Esophagus squamous epithelium (tissue), 5 donors: ENCODE measurements at places on chromosomes 12 and 14.

- no peak for DNase-seq
Observed at GRCh38 chr14:60790850-60791249, 56.3 kb downstream of the MNAT1 start.

- DNase-seq: no peak
Observed at GRCh38 chr14:51041108-51041531, 53.8 kb downstream of the TRIM9 start.

DNA sequence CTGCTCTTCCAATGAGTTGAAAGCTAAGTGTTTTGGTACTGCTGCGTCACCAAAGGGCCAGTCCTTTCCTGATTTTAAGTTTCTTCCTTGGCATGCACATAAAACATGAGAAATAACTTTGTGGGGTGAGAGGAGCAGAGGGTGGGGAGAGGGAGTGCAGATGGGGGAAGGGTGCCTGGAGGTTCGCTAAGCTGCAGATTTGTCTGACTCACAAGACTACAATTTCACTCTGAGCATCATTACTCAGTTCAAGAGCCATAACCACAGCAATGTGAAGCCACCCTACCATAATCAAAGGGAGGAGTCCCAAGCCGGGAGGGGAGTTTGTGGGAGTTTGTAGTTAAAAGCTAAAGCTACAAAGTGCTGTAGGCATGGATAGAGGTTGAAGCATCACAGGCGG is 136.1 kb downstream of the ANO2 start:
- no peak for DNase-seq

DNA sequence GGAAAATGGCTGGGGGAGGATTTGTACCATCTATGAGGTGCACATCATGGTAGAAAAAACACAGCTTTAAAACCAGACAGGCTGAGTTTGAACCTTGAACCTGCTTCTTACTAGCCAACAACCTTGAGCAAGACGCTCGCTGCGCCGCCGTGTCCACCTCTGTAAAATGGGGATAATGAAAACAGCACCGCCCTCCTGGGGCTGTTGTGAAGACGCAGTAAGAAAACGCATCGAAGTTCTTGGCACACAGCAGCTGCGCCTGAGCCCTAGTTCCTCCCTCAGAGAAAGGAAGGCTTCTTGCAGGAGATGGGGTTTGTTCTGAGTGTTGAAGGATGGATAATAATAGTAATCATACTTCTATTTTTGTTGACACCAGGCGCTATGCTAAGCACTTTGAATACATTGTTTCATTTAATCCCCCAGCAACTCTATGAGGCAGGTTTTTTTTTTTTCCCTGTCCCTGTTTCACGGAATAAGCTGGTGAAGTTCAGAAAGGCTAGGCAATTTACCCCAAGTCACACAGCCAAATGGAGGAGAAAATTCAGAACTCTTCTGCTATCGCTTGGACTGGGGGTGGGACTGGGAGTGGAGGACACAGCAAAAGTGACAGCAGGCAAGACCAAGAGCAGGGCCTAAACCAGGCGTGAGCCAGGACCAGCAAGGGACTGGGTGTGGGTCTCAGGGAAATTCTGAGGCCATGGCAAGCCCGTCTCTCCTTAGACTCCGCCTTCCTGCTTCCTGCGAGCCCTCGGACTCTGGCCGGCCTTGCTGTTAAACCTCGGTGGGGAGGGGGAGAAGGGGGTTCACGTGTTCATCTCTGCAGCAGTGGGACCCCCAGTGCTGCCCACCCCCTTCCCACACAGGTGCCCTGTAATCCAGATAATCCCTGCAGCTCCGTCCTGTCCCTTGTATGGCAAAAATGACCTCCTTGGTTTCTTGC is 97.5 kb downstream of the LRRC74A start:
- DNase-seq: no peak

GRCh38 chr14:106551265-106551664 is 1024.9 kb downstream of the TMEM121 start:
- DNase-seq: no peak

DNA sequence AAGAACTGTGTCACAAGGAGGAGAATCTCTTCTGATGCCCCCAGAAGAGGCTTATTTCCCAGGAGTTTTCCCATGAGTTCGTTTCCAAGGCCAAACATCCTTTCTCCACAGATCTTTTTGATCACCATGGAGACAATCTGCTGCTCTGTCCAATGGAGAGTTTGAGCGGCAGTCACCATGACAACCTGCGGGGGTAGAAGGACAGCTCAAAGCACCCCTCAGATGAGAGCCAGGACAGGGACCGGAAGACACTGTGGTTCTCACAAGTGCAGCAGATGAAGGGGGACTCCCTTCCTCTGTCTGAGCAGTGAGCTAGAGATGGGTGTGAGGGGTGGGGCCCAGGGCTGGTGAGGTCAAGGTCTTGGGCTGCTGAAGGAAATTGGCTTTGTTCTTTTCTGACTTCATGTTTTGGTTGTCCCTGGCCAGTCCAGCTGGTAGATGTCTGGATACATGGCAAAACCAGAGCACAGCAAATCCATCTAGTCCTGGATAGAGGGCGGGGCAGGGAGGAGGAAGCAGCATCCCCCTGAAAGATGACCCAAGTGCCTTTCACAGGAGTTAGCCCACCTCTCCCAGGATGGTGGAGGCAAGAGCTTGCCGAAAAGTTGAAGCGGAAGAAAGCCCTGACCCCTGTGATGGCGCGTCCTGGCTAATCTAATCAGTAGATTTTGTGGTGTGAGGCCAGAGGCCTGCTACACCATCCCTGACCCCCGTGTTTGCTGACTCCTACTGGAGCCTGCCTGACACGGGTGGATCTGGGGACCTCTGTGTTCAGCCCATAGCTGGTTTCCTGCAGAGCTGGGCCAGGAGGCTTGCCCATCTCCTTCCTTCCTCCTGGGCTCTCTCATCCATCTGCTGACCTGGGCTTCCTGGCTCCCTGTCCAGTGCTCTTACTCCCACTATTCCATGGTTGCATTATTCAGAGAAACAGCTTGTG is 24.4 kb downstream of the DHRS2 start:
- DNase-seq: no peak

DNA sequence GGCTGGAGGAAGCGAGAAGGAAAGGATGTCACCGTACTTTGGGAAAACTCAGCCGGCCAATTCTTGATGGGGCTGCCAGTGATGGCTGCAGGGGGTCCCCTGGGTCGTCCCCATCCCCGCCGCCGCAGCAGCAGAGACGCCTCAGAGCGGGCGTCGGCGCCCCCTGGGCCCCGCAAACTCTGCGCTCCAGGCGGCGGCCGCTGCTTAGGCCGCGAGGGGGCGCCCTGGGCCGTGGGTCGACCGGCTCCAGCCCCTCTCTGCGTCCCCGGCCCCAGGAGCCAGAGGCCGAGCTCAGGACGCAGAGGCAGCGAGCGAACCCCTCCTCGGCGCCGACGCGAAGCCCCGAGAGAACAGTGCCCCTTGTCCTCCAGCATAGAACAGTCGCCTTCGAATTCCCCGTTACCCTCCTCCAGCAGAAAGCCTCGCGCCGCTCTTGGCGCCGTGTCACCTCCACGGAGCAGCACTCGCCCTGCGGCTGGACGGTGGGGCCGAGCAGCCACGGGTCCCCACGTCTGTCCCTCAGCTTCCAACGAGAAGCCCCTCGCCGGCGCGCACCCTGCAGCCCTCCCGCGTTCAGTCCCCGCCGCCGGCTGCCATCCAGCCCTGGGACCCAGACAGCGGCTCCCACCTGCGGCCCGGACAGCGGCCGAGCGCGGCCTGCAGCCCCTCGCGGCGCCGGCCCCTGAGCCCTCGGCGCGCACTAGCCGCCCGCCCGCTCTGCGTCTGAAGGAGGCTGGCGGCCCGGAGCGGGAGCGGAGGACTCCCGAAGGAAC is 106.6 kb downstream of the PRICKLE1 start:
- DNase-seq: no peak

DNA sequence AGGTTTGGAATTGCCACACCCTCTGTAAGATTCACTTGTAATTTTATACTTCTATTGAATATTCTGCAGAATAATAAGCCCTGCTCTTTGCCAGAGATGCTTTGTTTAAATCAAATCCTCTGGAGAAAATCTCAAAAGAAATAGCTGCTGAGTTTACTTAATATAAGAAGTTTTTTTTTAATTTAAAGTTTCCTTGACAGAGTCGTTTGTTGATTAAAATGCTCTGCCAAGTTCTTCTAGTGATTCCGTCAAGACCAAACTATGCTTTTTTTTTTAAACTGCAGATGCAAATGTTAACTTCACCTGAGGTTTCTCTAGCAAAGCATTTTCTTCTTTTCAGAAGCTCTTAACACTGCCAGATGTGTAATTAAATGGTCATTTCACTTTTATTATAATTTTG is 13.4 kb upstream of the NAV3 start:
- no peak for DNase-seq

GRCh38 chr12:49748306-49748705 is 6.9 kb downstream of the TMBIM6 start:
- DNase-seq: no peak

DNA sequence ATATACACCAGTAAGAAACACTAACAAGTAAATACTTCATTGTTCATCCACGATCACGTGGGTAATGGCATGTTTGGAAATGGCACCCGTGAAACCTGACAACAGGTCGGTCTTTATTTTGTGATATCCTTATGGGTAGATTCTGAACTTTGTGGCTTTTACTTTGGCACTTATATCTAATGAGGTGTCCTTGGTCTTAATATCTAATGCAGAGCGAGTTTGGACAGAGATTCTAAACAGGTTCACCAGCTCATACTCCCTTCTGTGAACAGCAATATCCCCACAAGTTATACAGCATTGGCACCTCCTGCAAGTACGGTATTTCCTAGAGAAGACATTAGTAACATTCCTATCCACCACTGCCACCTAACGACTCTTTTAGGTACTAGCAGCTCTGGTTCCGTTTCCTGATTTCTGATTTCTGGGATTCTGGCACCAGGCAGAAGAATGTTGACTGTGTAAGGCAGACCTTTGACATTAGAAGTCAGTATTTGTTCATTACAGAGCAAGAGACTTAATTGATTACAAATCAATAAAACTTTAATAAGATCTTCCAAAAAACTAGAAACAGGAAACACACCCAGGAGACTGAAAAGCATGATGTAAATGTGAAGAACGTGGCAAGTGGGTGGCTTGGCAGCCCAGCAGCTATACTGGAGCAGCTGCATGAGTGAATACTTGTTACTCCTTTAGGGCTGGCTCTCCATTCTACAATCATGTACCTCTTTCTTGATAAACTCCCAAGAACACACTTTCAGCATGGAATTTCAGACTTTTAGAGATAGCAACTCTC is 2.5 kb downstream of the ANG start:
- no peak for DNase-seq

DNA sequence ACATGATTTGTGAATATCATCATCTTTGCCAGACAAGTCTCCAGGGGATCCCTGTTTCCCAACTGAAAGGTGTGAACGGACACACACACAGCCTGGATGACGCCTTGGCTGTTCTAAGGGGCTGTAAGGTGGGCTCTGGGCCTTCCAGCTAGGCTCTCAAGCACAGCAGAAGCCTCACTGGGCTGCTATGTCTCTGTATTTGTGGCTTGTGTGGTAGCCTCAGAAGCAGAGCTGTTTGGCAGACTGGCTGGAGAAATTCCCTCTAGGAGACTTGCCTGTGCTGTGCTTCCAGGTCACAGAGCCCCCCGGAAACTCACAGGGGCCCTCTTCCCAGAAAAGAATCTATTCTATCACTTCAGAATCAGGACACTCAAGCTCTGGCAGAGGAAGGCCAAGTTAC is 21.4 kb downstream of the OTUB2 start:
- DNase-seq: no peak

GRCh38 chr12:100789146-100789545 is 5.4 kb upstream of the ANO4 start:
- DNase-seq: no peak

DNA sequence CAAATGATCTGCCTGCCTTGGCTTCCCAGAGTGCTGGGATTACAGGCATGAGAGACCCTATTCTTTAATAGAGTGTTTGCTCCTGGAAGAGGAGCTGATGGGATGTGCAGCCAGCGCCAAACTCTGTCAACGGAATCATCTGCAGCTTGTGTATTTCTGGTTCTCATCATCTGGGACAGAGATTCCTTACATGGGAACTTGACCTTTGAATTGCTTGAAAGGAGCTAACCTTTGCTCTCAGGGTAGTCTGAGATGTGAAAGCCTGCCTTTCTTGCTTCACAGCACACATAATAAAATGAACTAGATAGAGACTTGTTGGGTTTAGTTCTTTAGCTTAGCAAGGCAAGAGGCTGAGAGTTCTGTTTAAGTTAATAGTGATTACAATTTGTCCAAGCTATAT is 120.0 kb downstream of the OTOGL start:
- no peak for DNase-seq

GRCh38 chr14:33938131-33938949 is 12.5 kb downstream of the EGLN3 start:
- DNase-seq: no peak

GRCh38 chr12:102427543-102427941 is 52.8 kb downstream of the IGF1 start:
- DNase-seq: no peak

DNA sequence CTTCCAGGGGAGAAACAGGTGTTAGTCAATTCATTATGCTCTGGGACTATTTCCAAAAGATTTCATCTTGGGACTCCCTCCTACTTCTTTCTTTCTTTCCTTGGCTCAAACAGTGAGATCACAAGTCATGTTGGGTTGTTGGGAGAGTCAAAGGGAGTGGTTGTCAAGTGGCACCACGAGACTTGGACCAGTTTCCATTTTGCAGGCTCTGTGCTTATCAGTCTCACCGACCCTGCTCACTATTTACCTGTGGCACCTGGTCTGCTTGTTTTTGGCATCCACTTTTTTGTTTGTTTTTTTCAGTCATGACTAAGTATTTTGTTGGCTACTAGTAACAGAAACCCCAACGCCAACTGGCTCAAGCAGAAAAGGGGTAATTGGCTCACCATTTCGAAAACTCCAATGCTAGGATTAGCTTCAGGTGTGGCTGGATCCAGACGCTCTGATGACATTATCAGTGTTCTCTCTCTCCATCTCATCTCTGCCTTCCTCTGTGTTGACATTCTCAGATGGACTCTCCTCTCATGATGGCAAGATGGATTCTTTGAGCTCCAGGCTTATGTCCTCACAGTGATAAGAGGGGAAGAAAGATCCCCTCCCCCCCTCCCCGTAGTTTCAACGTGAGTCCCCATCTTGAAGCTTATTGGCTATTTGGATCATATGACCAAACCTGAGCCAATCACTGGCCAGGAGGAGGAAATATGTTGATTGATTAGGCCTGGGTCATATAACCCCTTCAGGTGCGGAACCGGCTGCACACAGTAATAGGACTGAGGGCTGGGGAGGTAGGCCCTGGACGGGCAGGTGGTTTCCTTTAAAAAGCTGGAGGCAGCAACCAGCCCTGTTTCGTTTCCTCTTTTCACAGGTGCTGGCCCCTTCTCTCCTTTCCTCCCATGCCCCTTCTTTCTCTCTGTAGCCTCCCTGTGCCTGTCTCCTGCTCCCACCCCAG is 84.2 kb downstream of the AACS start:
- no peak for DNase-seq

DNA sequence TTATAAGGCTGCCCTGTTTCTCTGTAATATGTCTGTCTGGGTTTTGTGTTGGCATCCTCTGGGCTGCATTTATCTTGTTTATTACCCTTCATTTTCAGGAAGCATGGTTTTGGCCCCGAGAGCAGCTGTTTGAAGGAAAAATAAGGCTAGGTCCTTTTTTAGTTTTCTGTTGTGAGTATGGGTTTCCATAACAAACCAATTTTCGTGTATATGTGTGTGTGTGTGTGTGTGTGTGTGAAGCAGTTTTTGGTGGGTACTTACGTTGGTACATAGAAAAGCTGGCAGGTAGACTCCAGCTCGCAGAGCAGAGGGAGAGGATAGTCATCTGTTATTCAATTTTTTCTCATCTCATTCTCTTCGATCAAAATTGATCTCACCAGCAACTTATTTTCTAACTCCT is 52.5 kb downstream of the MAPKAPK5 start:
- DNase-seq: no peak

- DNase-seq: no peak
Observed at GRCh38 chr14:61923348-61923747, 161.1 kb downstream of the SNAPC1 start.
